Foreskin melanocyte (primary cell): ENCODE measurements at places on chromosomes 13 and 19.

DNA sequence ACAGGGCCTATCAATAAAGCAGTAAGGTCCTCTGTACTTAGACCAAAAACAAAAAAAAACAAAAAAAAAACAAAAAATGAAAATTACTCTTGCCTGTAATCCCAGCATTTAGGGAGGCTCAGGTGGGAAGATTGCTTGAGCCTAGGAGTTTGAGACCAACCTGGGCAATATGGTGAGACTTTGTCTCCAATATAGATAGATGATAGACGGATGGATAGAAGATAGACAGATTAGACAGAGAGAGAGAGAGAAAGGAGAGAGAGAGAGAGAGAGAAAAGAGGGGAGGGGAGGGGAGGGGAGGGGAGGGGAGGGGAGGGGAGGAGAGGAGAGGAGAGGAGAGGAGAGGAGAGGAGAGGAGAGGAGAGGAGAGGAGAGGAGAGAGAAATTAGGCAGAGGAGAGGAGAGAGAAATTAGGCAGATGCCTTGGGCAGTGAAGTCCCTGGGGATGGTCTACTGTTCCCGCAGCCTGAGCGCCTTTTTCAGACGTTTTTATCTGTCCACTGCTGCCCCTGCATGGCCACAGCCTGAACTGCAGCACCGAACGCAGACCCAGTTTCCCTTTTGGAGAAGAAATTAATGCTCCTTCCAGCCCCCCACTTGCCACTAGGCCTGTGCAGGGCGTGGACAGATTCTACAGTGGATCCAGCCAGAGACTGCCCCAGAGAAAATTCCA, 9.8 kb upstream of the ZNF627 start:
- DNase-seq = peak; percentile 54

DNA sequence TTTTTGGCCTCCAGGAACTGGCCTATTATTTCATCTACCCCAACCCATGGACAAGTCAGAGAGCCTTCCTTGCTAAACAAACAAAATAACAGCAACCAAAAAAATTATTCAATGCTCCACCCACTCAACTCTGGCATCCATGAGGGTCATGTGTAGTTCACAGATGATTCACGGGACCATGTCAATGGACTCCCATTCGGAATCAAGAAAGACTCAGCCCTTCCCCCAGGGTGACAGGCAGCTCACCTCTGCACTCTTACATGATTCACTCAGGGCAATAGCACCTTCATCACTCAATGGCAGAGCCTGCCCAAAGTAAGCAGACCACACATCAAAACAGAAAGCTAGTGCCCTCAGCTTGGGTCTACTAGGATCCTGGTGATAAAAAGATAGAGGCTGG, 14.3 kb upstream of the SCEL start:
- DNase-seq = no peak

DNA sequence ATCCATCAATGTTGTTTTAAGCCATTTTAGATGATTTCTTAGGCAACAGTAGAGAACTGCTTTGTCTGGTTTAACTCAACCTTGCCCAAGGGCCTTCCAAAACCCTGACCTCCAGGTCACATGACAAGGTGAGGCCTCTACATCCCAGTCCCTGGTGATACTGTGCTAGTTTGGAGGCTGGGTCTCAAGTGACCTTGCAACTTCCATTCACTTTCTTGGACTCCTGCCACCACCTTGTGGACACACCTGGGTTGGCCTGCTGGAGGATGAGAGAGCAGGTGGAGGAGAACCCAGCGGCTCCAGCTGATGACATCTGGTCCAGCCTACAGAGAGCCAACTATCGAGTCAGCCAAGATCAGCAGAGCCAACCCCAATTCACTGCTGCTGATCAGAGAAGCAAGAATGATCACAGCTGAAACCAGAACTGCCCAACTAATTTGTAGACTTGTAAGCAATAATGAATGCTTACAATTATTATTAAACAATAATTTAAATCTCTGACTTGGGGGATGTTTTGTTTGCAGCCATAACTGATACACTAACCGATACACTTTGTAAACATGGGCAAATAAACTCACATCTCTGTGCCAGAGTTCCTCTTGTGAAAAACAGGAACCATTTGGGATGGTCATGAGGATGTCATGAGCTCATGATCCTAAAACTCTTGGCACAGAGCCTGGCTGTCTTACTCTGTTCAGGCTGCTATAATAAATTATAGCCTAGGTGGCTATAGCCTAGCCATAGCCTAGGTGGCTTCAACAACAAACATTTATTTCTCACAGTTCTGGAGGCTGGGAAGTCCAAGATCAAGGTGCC, 11.5 kb downstream of the FAM187B start:
- DNase-seq = no peak

GRCh38 chr19:17420475-17420924, 653 bp downstream of the MVB12A start:
- peak; percentile 24 for DNase-seq

GRCh38 chr19:17254636-17255035, 8.9 kb upstream of the NR2F6 start:
- no peak for DNase-seq

GRCh38 chr19:17393002-17393401, 994 bp downstream of the CCDC194 start:
- no peak for DNase-seq

GRCh38 chr13:57634839-57635165, 3.3 kb downstream of the PCDH17 start:
- DNase-seq = no peak

- peak; percentile 32 for DNase-seq
Observed at GRCh38 chr13:112928972-112929782, 39.8 kb upstream of the MCF2L start.

- DNase-seq = no peak
Observed at GRCh38 chr19:48551437-48552302, at the start of gene SULT2B1. Gene SULT2B1 (plus strand): TSS chr19:48552172. CDS start chr19:48552253, 81 bp downstream.

DNA sequence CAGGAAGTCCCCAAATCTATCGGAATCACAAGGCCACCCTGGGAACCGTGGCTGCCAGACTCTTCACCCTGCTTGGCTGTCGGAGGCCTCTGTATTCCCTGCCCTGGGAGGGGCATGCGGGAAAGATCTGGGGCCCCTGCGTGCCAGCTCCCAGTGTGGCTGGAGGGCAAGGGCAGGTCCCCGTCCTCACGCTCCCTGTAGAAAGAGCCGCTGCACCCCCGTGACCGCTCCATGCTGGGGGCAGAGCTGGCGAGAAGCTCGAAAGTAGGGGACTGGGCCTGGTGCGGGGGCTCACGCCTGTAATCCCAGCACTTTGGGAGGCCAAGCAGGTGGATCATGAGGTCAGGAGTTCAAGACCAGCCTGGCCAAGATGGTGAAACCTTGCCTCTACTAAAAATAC, 208.4 kb upstream of the SOX1 start:
- DNase-seq = no peak

GRCh38 chr13:73870036-73870741, 264.0 kb downstream of the KLF12 start:
- no peak for DNase-seq

- no peak for DNase-seq
Observed at GRCh38 chr19:17784201-17785008, 10.5 kb upstream of the B3GNT3 start.

DNA sequence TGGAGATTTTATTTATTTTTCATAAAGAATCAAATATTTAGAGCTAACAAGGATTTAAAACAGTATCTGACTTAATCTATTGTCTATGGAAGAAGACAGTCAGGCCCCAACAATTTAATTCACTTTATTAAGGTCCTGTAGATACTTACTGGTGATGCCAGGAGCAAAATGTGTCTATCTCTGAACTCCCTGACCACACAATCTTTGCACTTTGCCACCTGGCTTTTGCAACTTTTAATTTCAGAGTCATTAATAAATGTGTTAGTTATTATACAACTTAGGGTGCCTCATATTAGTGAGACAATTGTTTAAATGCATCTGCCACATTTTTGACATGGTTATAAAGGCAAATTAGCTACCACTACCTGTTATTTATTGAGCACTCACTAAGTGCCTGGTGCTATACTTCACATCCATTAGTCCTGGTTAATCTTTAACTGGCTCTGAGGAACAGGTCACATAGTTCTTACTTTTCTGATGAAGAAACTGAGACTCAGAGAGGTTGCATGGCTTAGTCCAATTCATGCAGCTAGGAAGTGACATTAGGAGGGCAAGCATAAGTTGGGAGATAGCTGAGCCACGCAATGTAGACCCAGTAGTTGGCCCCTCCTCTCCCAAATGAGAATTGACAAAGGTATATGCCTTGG, 297.9 kb downstream of the DCT start:
- no peak for DNase-seq

- no peak for DNase-seq
Observed at GRCh38 chr13:94327318-94327717, 152.2 kb downstream of the DCT start.

GRCh38 chr13:29817604-29818378, 32.6 kb downstream of the UBL3 start:
- peak; percentile 24 for DNase-seq

- no peak for DNase-seq
Observed at GRCh38 chr19:34588249-34588648, 88.7 kb downstream of the SCGB2B2 start.

DNA sequence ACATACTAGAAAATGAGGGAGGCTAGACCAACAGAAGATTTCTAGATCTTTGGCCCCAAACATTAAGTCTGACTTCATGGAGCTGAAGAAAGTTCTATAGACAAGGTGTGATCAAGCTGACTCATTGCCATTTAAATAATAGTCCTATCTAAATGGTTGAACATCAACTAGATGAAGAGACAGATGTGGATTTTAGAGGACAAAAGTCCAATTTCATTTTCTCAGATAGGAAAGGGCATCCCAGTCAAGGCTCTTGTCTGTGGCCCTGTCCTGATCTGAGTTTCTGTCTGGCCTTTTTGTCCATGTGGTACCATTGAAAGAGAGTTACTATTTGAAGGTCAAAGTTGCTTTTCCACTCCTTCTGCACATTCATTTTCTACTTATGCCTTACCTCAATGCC, 74.6 kb downstream of the MBNL2 start:
- DNase-seq = no peak

DNA sequence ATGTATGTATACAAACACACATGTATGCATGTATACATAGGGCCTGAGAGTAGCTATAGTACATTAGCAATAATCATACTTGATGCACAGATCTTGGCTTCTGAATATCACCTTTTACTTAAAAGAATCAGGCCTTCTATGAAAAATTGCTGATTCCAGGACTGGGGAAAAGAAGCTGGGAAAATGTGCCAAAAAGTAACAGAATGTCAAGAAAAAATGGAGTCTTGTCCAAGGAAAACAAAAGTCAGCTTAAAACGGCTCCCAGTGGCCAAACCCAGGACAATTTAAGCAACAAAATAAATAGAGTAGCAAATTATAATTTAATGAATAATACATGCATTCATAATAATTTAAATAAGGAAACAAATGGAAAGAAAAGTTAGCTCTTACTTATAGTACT, 2104.9 kb downstream of the PCDH9 start:
- DNase-seq = no peak

- DNase-seq = peak; percentile 50
Observed at GRCh38 chr13:44004878-44005277, 125.2 kb downstream of the LACC1 start.

DNA sequence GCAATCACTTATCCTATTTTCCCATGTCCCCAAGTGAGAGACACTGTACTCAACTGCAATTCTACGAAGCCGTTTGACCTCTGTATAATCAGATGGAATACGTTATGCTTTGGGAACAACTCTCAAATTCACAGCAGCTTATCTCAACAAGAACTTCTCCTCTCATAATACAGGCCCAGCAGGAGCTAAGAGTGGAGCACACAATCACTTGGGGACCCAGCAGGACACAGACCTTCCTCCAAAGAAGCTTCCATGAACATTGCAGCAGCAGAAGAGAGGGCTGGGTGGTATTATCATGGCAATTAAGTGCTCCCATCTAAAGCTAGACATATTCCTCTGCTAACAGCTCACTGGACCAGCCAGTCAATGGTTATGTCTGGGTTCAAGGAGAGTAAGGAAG, 428.3 kb upstream of the MIR17HG start:
- DNase-seq = no peak

DNA sequence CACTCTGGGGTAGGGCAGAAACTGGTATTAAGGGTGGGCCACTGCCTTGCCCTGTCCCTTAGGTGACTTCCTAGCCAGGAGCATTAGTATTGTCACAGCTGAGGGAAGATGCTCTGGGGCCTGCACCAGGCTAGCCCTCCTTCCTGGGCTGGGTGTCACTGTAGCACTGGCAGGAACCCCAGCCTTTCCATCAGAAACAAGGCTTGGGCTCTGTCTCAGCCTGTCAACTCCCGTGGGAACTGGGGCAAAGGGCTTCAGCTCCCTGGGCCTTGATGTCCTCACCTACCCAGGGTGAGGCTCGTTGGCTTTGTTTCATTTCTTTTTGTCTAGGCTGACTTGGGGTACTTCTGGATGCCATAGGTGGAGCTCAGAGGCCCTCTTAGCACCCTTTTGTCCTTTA, 18.0 kb downstream of the PAF1 start:
- DNase-seq = no peak

GRCh38 chr13:37485756-37486155, 112.8 kb downstream of the POSTN start:
- DNase-seq = no peak

DNA sequence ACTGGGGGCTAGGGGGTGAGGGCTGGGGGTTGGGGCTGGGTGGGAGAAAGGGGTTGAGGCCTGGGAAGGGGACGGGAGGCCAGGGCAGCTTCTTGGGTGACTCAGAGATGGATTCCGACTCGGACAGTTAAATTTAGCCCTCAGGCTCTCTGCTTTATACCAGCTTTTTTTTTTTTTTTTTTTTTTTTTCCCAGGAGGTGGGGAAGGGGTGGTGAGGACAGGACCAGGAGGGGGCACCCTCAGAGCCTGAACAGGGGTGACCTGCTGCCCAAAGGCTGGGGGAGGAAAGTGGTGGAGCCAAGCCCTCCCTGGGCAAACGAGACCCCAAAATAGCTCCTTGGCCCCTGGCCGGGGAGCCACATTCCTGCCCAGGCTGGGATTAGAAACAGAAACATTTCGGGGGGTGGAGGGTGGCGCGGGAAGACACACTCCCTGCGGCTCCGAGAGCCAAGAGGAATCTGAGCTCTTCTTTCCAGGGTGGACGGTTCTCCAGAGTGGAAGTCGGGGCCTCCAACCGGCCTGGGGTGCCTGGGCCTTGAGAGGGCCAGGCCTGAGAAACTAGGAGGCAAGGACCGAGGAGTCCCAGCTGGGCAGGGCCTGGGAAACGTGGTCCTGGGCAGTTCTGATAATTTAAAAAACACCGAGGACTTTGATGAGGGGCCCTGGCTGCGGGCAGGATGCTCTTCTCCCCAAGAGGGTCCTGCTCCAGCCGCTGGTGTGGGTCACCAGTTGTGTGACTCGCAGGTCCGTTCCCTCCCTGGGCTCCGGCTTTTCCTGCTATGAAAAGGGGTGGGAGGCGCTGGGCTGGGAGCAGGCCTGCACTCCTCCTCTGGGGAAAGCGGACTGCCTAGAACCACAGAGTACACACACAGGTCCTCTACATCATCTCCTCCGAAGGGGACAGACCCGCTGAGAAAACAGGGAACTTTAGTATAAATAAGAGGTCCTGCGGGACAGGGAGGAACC, 813 bp upstream of the DMPK start:
- peak; percentile 51 for DNase-seq

GRCh38 chr13:97600458-97601075, 166.6 kb downstream of the RAP2A start:
- DNase-seq = peak; percentile 74

GRCh38 chr13:65882810-65883209, 1347.3 kb downstream of the PCDH9 start:
- no peak for DNase-seq
